Caki2 (cell line): ENCODE measurements at places on chromosomes 1 and 21.

- DNase-seq: no peak
Observed at GRCh38 chr1:56196839-56197238, 382.5 kb downstream of the PLPP3 start.

DNA sequence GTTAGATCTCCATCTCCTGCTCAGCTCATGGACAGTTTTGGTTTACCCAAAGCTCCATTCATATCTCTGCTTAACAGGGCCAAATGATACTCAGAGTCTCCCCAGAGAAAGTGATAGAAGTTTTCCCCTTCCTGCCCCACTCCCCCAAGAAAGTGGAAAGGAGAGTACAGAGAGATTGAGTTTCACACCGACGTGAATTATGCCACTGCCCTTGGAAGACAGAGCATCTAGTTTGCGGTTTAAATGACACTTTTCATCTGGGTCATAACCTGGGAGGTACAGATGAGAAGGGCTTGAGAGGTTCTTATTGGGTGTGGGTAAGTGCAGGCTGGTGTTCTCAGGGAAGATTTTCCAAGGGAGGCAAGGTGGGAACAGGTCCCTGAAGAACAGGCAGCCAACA lies 6.9 kb upstream of the ZNF362 start:
- DNase-seq: no peak

DNA sequence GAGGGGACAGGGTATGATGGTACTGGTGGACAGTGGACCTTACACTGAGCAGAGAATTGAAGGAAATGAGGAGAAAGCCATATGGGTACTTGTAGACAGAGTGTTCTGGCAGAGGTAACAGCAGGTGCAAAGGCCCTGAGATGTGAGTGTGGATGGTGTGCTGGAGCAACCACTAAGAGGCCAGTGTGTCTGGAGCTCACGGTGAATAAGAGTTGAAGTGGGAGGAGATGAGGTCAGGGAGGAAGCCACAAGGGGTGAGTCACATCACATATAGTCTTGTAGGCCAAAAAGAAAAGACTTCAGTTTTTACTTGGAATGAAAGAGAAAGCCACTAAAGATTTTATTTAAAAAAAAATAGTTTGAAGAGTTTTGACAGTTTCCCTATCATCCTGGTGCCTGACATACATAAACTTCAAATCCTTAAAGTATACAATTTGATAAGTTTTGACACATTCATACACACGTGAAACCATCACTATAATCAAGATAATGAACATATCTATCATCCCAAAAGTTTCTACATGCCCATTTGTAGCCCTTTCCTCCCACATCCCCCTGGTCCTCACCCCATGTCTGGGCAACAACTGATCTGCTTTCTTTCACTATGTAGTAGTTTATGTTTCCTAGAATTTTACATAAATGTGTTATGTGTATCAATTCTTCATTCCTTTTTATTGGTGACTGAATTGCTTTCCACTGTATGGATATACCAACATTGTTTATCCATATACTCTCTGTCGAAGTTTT lies 148.4 kb downstream of the GPATCH2 start:
- peak; percentile 25 for DNase-seq

- DNase-seq: no peak
Observed at GRCh38 chr1:222263791-222264190, 284.1 kb downstream of the HHIPL2 start.

- no peak for DNase-seq
Observed at GRCh38 chr1:228763561-228763960, 28.3 kb downstream of the RHOU start.

GRCh38 chr1:93554883-93555872 lies 107.3 kb downstream of the FNBP1L start:
- no peak for DNase-seq

DNA sequence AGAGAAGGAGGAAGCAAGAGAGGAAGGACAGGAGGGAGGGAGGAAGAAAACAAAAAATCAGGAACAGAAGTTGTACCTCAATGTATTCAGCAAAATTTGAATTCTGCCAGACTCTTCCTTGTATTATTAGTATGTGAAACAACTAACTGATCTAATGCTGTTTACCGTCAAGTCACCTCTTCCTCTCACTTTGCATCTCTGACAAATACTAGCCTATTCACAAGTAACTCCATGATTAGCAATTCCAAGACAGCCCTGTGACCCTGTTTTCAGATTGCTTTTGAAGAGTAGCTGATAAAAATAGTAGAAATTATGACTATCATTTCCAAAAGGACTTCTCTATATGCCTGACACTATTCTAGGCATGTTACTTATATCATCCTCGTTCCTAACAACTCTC lies 445.4 kb downstream of the NEGR1 start:
- DNase-seq: no peak

DNA sequence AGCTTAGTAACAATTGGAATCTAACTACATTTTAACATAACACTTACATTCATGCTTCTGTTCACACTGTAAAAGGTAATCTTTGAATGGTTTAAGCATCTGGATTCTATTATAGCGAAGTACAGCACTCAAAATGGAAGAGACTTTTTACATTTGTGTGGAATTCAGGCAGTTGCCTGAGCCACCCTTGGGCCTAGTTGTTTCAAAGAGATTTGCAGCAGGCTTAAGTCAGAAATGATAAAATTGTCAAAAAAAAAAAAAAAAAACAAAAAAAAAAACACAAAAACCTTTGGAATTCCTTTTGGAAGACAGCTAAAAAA lies 199.9 kb downstream of the LYPLAL1 start:
- DNase-seq: no peak

DNA sequence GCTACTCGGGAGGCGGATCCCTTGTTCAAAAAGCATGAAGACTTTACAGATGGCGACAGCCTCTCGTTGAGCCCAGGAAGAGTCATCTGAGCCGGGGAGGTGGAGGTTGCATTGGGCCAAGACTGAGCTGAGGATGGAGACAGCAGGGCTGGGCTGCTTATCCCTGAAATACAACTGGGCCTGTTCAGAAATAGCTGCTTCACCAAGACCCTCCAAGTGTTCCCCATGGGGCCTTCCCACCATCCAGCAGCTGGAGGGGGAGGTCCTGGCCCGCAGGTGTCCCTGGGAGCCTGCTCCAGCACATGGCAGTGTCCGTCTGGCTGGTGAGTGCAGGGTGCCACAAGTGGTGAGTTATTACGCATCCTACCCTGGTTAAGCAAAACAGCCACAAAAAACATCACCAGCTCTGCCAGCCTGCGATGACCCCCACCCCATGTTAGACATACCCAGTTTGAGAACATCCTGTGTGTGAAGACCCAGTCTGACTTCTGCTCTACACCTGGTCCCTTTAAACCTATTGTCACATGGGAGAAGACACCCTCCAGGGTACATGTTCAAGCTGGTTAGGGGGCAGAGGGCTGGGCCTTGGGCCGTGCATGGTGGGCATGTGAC lies 93.1 kb upstream of the TMPRSS2 start:
- no peak for DNase-seq
